NK-92 treated with Interleukin-12 subunit alpha and Interleukin-12 subunit beta, amount 100 ng/mL, for 24 hours (cell line): ENCODE measurements at places on chromosomes 2 and 18.

GRCh38 chr2:202171241-202171825, 67.1 kb downstream of the SUMO1 start:
- DNase-seq, result no peak

- no peak for DNase-seq
Measured at GRCh38 chr2:21715887-21716286, 592.1 kb downstream of the TDRD15 start.

GRCh38 chr18:46415532-46416252, 241.3 kb downstream of the LOXHD1 start:
- DNase-seq, result no peak

- DNase-seq, result no peak
Measured at GRCh38 chr18:48888773-48889080, 62.0 kb downstream of the SMAD7 start.

GRCh38 chr2:140998017-140998416, 1132.8 kb downstream of the LRP1B start:
- DNase-seq, result no peak

GRCh38 chr2:197292619-197293018, 18.0 kb downstream of the ANKRD44 start:
- DNase-seq, result no peak

DNA sequence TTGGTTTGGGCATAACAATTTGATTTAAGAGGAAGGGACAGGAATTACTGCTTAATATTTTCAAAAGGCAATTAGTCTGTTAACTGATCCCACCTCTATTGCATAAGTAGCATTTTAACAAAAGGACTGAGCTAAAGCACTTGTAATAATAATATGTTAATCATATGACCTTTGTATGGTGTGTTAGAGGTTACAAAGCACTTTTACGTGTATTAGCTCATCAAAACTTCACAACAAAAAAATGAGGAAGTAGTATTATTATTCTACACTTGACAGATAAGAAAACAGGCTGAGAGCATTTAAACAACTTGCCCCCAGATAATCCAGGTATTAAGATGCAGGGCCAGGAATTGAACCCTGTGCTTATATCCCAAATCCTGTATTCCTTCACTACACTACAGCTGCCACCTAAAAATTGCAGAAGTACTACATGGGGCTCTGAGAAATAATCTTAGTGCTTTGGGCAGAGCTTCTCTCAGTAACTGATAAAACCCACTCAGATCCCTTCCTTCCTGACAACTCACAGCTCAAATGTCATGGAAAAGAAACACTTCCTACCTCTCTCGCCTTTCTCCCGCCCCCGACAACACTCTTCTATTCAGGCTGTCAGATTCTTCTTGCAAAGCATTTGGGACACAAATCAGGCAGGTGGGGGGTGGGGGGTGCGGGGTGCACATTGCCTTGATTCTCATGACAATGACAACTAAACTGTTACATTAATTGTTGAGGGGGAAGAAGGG, 20.7 kb upstream of the KCTD1 start:
- DNase-seq, result no peak

GRCh38 chr2:181076658-181077057, 96.3 kb downstream of the UBE2E3 start:
- no peak for DNase-seq

DNA sequence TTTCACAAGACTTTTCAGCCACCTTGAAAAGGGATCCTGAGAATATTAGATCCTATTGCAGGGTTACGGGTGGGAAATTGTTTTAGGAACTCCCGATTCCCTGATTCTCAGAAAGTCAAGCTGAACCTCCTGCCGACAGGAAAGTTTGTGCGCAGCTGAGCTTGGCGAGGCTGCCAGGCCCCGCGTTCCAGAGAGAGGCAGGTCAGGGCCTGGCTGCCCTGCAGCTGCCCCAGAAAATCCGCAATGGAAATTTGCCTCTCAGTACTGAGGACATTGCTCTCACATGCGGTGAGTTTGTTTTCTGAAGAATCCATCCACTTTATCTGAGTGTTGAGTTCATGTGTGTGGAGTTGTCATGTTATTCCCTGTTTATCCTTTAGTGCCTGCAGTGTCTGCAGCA, 144.2 kb downstream of the RTP5 start:
- no peak for DNase-seq

GRCh38 chr2:52934323-52934898, 833.2 kb upstream of the CHAC2 start:
- no peak for DNase-seq

- DNase-seq, result no peak
Measured at GRCh38 chr2:197152451-197153228, 157.9 kb downstream of the ANKRD44 start.

DNA sequence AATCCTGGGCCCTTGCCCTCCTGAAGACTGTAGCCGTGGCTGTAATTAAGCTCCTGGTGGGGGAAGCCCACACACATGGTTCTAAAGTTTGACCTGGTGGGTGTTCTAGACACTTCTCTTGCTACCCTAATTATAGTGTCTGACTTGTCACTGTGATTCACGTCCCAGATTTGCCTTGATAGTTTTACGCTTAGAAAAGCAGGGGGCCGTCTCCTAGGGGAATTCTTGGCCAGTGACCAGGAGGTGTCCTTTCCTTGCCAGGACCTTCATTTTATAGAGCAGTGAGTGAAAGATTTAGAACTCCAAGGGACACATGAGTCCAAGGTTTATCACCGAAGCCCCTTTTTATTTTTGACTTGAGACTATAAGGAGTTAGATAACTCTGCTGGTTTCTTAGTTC, 9.0 kb downstream of the TMEM214 start:
- no peak for DNase-seq

DNA sequence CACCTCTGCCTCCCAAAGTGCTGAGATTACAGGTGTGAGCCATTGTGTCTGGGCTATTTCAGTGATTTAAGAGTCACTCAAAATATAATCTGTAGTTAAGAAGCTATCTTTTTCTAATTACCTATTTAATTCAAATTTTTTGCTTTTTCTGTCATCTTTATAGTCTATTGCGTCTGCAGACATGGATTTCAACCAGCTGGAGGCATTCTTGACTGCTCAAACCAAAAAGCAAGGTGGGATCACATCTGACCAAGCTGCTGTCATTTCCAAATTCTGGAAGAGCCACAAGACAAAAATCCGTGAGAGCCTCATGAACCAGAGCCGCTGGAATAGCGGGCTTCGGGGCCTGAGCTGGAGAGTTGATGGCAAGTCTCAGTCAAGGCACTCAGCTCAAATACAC, 95.1 kb downstream of the COMMD1 start:
- DNase-seq, result no peak

- no peak for DNase-seq
Measured at GRCh38 chr2:152499331-152499816, 164.4 kb downstream of the FMNL2 start.

DNA sequence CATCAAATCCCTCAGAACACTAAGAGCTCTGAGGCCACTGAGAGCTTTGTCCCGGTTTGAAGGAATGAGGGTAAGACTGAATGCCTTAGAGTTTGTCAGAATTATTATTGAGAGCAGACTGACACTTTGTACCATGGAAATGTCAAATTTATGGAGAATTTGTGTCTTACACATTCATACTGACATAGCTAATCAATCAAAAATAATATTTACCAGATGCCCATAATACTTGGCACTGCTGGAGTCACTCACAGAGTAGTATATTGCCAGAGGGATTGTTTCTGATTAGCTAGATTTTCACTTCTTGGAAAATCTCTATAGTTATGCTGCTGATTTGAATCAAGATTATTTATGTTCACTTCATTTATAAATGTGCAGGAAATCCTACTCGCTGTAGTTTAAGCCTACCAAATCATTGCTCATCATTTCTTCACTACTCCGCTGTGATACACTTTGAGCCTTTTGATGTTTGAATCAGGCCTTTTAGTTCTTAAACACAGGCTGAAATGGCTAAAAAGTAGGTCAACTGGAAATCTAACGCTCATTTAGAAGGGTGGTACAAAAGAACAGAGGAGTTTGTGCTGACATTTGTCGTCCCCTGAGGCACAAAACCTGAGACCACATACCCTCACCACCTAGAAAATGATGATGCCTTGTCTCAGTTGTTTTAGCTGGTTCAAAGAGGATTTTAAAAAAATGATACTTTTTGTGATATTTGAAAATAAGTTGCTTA, 96.1 kb upstream of the CSRNP3 start:
- DNase-seq, result no peak

DNA sequence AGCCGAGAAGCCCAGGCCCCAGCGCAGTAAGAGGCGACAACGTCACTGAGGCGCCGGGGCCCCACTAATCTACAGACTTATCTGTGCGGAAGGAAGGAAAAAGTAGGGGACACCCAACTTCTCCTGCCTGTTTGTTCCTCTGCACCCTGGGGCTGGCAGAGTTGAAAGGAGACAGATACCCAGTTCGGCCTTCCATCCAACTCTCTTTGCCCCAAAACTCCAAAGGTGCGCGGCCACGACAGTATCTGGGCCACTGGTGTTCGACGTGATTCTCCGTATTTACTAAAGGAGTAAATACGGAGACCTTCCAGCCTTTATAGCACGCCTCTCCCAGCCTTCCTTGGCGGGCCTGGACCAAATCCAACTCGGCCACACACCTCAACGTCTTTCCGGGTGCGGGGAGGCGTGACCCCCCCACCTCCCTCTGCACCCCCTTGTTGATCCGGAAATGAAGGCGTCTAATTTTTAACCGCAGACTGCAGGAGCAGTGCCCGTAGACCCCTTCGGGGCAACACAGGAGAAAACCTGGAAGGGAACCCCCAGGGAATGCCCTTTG, 1.6 kb downstream of the SMAD7 start:
- peak; percentile 47 for DNase-seq

DNA sequence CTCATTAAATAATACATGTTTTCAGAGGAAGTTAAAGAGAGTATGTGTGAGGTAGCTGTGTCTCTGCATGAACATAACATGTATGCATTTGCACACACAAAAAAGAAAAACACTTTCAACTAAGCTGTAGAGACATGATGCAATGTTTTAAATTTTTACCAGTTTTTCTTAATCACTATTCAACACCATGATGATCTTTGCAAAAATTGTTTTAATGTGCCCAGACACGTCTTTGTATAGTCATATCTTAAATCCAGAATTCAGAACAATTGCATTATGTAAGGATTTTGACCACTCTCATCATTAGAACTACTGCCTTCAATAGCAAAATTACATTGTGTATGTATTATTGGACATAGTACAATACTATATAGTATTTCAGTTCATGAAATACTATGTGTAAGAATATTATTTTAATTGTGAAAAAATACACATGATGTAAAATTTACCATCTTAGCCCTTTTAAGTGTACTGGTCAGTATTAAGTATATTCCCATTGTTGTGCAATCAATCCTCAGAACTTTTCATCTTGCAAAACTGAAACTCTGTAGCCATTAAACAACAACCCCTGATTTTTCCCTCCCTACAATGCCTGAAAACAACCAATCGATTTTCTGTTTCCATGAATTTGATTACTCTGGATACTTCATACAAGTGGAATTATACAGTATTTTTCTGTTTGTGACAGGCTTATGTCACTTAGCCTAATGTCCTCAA, 104.5 kb upstream of the ACVR2A start:
- no peak for DNase-seq
